CD4-positive, alpha-beta T cell (primary cell): ENCODE measurements at places on chromosomes 3 and 15.

GRCh38 chr3:57026944-57027343, 33.5 kb upstream of the SPATA12 start:
- no peak for DNase-seq

DNA sequence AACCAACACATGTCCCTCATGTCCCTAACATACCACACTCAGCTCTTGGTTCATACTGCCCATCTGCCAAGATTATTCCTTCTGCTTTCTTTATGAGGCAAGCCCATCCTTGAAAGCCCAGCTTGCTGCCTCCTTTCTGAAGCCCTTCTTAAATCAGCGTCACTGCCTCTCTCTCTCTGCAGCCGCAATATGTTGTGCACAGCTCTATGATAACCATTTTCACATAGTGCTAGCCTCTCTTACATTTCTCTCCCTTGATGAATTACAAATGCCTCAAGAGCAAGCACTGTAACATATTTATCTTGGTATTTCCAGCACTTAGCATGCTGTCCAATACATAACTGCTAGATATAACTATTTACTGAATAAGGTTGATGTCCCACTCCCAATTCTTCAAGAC, 86.5 kb downstream of the TNIK start:
- DNase-seq: no peak

DNA sequence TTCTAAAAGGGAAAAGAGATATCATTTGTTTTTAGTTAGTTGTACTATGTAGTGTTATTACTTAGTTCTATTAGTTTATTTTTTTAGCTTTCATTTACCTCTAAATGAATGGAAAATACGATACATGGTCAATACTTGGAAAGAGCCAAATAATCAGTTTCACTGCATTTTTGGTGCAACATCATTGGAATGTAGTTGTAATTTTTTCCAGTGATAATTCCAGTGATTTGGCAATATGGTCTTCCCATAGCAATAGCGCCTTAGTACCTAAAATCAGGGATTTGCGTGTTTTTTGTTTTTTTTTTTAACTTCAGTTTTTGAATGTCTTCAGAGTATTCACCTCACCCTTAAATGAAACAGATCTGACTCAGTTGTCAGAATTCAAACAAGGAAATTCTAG, 41.8 kb downstream of the RAB8B start:
- no peak for DNase-seq

GRCh38 chr3:63296249-63296648, 18.1 kb downstream of the SYNPR start:
- DNase-seq: no peak

DNA sequence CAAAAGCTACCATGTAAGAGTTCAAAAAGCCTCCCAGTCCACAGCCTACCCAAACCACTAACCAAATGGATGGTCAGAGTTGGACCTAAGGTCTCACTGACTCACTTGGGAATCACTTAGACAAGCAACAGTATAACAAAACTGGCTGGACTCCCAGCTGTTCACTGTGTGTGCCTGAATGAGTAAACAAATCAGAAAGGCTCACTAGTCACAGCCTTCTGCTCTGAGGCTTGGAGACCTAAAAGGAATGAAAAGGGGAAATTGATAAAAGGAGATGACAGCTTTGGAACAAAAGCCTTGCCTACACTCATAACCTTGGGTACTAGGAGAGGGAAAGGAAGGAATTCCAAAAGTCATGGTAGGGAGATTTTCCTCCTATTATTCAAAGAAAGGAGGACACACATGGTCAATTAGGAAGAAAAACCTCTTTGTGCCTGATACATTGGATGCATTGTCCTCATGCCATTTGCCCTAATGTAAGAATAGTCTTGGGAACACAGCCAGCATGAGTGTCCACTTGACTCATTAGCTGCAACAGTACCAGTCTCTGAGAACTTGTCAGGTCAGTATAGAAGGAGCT, 92.3 kb downstream of the FRMD5 start:
- DNase-seq: no peak

GRCh38 chr3:182258538-182259177, 534.6 kb upstream of the ATP11B start:
- no peak for DNase-seq

- no peak for DNase-seq
These were observed 35.9 kb downstream of the CCK start for GRCh38 chr3:42229942-42230688.

GRCh38 chr3:177378168-177378567, 180.9 kb upstream of the TBL1XR1 start:
- DNase-seq: no peak

DNA sequence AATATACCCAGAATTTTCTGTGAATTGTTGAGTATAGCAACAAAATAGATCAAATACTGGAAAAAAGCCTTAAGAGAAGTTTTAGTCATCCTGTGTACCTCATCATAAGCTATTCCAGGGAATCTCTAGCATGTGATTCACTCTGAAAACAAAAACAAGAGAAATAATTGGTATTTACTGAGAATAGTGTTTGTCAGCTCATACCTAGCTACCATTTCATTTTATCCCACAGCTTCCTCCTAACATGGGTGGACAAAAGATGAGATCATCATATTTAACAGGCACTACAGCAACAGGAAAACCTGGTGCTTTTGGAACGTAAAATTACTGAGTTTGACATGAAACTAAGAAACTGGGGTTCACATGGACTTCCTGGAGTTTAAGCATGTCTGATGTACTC, 753.5 kb upstream of the NECTIN3 start:
- no peak for DNase-seq

GRCh38 chr3:72953325-72953956, 43.2 kb upstream of the PPP4R2 start:
- no peak for DNase-seq

- DNase-seq: no peak
These were observed 184.6 kb downstream of the XXYLT1 start for GRCh38 chr3:195086341-195086740.

GRCh38 chr3:190644035-190644434, 130.2 kb downstream of the IL1RAP start:
- DNase-seq: no peak

DNA sequence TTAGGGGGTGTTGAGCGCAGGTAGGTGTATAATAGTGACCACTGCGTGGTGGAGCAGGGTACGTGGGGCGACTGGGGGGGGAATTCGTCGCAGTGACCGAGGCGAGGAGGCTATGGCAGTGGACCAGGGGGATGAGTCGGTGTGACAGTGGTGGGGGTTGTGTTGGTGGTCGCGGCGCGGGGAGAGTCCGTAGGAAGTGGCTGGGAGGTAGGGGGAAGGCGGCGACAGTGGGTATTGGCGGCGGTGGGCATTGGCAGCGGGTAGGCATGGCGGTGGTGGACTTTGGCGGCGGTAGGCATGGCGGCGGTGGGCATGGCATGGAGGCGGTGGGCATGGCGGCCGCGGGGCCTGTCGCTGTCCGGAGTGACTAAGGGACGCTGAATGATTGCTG, 739 bp downstream of the SNRPN start:
- peak; percentile 36 for DNase-seq

DNA sequence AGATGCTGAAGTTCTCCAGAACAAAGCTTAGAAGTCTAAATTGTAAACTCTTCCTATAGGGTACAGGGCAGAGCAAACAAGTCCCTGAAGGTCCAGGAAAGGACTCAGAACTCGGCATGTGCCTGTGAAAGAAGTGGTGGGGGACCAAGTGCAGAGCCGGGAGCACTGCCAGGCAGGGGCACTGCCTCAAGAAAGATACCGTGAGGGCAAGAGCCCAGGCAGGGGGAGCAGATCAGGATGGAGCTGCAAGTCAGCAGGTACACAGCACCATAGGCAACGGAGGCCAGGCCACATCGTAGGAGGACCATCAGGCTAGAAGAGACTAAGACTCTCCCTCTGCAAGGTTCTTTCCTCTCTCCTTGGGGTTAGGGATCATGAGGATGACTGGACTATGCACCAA, 191.6 kb downstream of the OSBPL10 start:
- no peak for DNase-seq

DNA sequence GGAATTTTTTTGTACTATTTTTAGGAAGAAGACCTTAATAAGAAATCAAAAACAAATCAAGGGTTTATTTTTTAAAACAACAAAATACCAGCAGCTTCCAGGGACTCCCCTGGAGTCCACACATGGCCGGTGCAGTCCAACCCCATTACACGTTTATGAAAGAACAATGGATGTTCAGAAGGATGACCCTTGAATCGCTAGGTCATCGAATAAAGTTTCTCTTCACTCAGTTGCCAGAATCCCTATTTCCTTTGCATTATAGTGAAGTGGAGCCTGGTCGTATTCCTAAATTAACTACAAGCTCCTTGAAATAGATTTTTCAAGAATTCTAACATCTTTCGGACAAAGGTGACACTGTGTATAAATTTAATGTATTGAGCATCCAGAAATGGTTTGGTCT, 95.1 kb downstream of the BDH1 start:
- no peak for DNase-seq

- no peak for DNase-seq
These were observed 63.5 kb upstream of the KLF13 start for GRCh38 chr15:31262901-31263671.

- no peak for DNase-seq
These were observed 60.6 kb downstream of the ST6GAL1 start for GRCh38 chr3:186990878-186991308.

DNA sequence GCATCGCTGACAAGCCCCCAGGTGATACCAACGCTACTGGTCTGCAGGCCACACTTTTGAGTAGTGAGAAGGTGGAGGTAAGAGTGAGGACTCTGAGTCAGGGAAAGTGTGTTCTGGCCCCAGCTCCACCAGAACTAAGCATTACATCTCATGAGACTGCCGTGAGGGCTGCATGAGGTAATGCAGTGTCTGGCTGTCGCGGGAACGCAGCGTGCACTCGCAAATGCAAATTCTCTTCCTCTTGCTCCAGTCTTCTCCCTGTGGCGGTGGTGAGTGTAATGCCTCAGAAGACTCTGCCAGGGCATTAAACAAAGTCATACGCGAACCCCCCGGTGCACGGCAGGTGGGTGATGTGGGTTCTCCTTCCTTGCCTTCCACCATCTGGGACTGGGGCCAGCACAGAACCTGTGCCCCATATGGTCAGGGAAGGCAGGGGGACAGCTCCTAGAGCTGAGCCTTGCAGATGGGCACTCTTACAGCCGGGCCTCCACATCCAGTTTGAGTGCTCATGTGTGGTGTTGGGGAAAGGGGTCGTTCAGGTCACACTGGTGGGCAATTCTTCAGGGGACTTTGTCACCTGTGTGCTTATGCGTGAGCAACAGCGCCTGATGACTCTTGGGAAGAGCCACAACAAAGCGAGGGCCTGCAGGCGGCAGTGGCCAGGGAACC, 175.8 kb downstream of the XXYLT1 start:
- no peak for DNase-seq

- peak; percentile 50 for DNase-seq
These were observed at the start of gene BDH1 for GRCh38 chr3:197555281-197556261. TSS of gene BDH1 (minus strand) at chr3:197555968. CDS start at chr3:197546443, 9,525 bp downstream.

- DNase-seq: no peak
These were observed 37.5 kb upstream of the IQSEC1 start for GRCh38 chr3:13110678-13111116.

DNA sequence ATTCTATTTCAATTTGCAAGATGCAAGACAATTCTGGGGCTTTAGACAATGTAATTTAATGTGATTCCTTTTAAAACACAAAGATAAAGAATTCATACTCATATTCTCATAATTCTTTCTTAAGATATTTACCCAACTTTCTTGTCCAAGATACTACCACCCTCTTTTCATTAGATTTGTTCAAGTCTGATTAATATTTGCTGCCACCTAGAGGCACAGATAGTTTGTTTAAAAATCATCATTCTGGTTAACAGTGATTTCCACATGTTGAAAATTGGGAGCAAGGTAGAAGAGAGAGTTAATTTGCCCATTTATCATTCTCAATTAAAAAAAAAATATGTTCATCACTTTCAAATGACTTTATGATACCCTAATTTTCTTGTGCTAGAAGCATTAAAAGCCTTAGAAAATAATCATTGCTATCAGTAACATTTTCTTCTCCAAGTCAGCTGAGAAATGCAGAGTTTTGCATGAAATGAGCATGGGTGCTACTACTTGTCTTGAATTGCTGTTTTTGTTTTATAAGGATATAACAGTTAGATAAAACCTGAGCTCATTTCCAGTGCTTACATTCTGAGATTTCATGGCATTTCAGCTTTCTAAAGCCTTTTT, 11.6 kb downstream of the TAMM41 start:
- no peak for DNase-seq

- no peak for DNase-seq
These were observed 38.3 kb upstream of the ARHGEF3 start for GRCh38 chr3:56839784-56840715.

GRCh38 chr3:194077602-194078001, 58.3 kb upstream of the HES1 start:
- no peak for DNase-seq

- DNase-seq: no peak
These were observed 53.8 kb upstream of the SPPL2A start for GRCh38 chr15:50819344-50819743.

- DNase-seq: no peak
These were observed 749.1 kb downstream of the ROBO1 start for GRCh38 chr3:79018671-79019136.

- DNase-seq: no peak
These were observed 646.5 kb downstream of the MCTP2 start for GRCh38 chr15:94877833-94878232.

GRCh38 chr15:96345560-96346399, 15.3 kb downstream of the NR2F2 start:
- DNase-seq: no peak

GRCh38 chr3:52268036-52268435, 10.4 kb downstream of the WDR82 start:
- peak; percentile 68 for DNase-seq

DNA sequence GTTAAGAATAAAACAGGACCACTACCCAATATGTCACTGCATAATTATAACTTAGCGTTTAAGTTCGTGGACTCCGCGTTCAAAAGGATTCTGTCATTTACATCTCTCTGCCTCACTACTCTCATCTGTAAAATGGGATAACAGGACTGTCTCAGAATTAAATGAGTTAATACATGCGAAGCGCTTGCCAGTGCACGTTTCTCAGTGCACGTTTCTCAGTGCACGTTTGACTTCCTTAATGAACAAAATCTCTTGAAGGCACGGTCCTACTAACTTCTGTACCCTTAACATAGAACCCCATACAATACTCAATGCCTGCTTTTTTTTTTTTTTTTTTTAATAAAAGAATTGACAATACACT, 499 bp downstream of the RABL3 start:
- DNase-seq: no peak

- DNase-seq: no peak
These were observed 137.1 kb upstream of the THBS1 start for GRCh38 chr15:39443659-39444219.

GRCh38 chr3:14725564-14726440, 50.9 kb downstream of the C3orf20 start:
- no peak for DNase-seq
